ENCODE measurements at places on chromosomes 2 and 18.
A peak's percentile ranks its signal among the peaks of the same experiment; 100 is the strongest.

GRCh38 chr2:197176522-197176921 is 134.1 kb downstream of the ANKRD44 start:
- no peak for DNase-seq

DNA sequence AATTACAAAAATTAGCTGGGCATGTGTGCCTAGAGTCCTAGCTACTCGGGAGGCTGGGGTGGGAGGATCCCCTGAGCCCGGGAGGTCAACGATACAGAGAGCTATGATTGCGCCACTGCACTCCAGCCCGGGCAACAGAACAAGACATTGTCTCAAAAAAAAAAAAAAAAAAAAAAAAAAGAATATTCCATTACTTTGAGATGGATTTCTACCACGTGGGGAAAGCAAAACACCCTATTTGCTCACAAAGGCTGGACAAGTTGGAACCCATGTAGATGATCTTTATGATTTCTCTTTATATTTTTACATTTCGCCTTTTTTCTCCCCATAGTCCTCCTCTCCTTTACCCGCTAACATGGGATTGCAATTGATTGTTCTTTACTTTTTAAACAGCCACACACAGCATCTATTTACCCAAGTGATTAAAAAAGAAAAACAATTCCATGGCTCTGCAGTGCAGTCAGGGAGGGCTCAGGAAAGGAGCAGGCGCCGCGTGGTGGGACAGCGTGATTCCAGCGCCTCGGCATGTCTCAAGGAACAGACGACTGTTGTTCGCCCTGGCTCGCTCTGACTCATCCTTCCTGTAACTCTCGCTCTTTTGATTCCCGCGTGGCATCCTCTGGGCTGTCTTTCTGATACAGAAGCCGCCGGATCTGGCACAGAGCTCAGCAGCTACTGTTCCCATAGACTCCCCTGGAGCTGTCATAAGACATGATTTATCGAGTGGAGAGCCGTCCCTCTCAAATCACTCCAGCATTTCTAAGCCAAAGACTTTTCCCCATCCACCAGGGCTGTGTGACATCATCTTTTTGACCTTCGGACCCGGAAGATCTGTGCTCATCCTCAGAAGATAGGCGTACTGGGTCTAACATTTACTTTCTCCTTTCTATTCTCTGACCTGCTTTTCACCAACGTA is 230.4 kb upstream of the AGAP1 start:
- peak; percentile 53 for DNase-seq

DNA sequence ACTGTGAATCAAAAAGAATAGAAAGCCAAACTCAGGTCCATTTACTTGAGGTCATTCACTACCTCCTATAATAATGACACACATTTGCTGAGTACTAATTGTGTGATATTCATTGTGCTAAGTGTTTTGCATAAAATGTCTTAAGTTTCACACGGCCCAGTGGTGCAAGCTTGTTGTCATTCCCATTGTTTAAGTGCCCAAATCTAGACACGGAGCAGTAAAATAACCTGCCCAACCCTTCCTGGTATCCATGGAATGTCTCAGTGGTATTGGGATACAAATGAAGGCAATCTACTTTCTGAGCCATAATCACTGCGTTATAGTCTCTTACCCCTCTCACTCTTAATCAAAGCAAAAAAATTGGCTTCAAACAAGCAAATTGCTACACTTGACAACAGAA is 233.3 kb downstream of the NCKAP5 start:
- DNase-seq = no peak

DNA sequence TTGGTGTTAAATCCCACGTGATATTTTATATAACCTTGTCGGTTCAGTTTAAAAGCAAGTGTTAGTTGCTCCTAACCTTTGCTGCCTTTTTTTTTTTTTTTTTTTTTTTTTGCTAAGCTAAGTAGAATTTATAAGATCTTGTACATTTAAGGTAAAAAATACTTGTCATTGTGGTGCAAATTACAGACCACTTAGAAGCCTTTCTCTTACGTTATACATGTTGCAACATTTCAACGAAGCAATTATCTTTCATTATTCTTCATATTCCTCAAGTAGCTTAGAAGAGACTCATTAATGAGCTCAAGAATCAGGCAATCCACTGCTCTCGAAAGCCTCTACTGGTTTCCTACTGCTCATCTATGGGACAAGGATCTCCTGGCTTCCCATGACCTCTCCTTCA is 14.9 kb upstream of the IL1RL2 start:
- DNase-seq = no peak

GRCh38 chr18:62061821-62062478 is 124.9 kb downstream of the PIGN start:
- DNase-seq = no peak

GRCh38 chr2:15813481-15814266 is 126.7 kb upstream of the MYCN start:
- DNase-seq = no peak

GRCh38 chr18:48488388-48488850 is 50.4 kb upstream of the CTIF start:
- DNase-seq = peak; percentile 75

GRCh38 chr2:191885098-191885497 is 38.2 kb upstream of the CAVIN2 start:
- DNase-seq = no peak

DNA sequence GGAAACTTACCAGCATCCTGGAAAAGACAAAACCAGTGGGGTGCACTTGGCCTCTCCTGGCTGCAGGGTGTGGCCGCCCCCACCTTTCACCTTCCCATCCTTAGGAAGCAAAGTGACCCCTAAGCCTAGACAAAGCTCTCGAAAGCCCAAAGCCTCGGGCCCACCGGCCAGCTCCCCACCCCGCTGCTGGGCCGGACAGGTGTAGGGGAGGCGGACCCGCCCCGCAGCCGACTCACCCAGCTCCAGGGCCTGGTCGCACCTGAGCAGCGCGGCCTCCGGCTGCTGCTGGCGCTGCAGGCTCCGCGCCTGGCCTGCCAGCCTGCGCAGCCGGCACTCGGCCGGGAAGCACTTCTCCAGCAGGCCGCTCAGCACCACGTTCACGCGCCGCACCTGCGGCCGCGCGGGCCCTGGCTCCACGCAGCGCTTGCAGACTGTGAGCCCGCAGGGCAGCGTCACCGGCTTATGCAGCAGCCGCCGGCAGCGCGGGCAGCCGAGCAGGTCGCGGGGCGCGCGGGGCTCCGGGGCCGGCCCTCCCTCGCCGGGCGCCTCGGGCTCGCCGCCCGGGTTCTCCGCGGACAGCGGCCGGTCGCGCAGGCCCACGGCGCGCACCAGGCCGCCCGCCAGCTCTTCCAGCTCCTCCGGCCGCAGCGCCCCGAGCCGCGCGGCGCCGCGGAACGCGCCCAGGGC is 979 bp downstream of the LONRF2 start:
- DNase-seq = peak; percentile 72

DNA sequence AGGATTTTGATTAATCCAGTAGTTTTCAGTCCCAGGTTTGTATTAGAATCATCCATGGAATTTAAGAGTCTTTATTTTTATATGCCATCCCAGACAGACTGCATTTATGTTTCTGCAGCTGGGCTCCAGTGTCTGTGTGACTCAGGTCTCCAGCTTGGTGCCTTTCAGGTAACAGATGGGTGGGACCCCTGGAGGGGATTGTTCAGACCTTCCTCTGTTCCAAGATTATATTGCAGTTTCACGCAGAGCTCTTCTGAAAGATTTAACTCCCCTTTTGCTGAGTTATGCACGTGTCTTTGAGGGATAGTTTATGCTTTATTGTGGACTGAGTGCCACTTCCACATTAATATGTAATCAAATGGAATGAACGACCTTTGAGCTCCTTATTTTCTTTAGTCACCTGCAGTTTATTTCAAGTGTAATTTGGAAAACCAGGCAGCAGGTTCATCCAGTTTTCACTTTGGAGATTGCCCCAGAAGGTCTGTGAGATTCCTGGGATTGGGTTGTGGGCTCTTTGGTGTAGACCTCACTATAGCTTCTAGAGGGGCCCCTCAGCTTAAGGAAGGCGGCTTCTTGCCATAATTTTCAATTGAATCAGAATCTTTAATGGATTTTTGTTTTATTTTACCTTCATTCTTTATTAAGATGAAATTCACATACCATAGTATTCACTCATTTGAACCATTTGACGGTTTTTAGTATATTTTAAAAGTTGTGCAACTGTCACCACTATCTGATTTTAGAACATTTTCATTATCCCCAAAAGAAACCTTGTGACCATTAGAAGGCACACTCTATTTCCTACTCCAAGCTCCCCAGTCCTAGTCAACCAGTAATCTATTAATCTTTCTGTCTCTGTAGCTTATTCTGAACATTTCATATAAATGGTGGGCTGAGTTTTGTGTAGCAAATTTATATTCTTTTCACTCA is 135.0 kb downstream of the WDSUB1 start:
- DNase-seq = no peak

DNA sequence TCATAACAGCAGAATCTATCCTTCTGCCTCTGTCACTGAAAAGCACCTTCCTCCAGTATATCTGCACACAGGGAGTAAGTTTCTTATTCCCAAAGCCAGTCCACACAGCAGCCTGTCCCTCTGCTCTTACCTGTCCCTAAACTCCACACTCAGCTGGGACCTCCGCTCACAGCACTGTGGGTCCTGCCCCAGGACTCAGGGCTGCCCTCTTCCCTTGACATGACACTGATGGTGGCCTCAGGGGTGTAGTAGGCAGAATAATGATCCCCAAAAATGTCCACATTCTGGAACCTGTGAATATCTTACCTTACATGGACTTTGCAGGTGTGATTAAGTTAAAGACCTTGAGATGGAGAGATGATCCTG is 39.7 kb upstream of the EML4 start:
- no peak for DNase-seq

GRCh38 chr18:62249478-62250097 is 62.5 kb downstream of the RELCH start:
- peak; percentile 62 for DNase-seq

- DNase-seq = no peak
Measured at GRCh38 chr2:74822771-74823566, 11.0 kb upstream of the HK2 start.

GRCh38 chr2:28673338-28673737 is 78.3 kb upstream of the PPP1CB start:
- DNase-seq = no peak

Measured in lower lobe of right lung (tissue), 2 donors.